ENCODE measurements at places on chromosomes 2 and 18. TPM values are rescaled to one million over a fixed set of nuclear protein-coding genes. Genes with fewer than 3 reads are reported as not detected.

The ANTXR1 gene
- total RNA-seq, result 0.05 TPM

The PLEK gene
- total RNA-seq, result 4.7 TPM

The CACNB4 gene
- total RNA-seq, result 0.29 TPM

GRCh38 chr2:101689114-101689825, 8.2 kb upstream of the MAP4K4 start:
- no peaks in the 10 kb centered on the region for H3K27me3 ChIP-seq
- H3K4me1 ChIP-seq, result peaks cover 15% of the 10 kb centered on the region
- H3K36me3 ChIP-seq, result no peaks in the 10 kb centered on the region

DNA sequence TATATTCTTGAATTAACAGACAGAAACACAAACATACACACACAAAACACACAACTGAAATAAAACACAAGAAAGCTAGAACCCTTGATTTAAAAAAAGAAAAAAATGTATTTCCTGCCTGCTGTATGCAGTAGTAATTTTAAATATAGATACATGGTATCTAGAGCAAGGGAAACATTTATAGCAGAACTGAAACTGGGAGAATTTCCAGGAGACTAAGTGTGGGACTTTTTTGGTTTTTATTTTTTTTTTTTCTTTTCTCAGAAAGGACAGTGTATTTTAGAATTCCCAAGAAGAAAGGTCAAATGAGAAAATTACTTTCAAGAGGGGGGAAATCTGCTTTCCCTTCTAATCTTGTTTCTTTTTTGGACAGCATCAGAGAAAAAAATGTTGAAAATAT, 558.9 kb upstream of the PKDCC start:
- no peaks in the 10 kb centered on the region for H3K27me3 ChIP-seq
- DNase-seq, result no peak
- H3K36me3 ChIP-seq, result no peaks in the 10 kb centered on the region

- H3K27ac ChIP-seq, result no peak overlapping the region
- H3K4me1 ChIP-seq, result no peaks in the 10 kb centered on the region
- no peak for DNase-seq
- no peaks in the 10 kb centered on the region for H3K36me3 ChIP-seq
- peaks cover 2% of the 10 kb centered on the region for H3K27me3 ChIP-seq
- no peak overlapping the region for H3K4me3 ChIP-seq
Observed at GRCh38 chr18:24801001-24801400, 340.6 kb downstream of the HRH4 start.

GRCh38 chr18:3454365-3455089, 4.6 kb downstream of the TGIF1 start:
- peak overlapping the region; percentile 88 for H3K4me3 ChIP-seq
- peak overlapping the region; percentile 90 for H3K27ac ChIP-seq
- peaks cover 22% of the 10 kb centered on the region for H3K36me3 ChIP-seq
- peak; percentile 62 for DNase-seq

DNA sequence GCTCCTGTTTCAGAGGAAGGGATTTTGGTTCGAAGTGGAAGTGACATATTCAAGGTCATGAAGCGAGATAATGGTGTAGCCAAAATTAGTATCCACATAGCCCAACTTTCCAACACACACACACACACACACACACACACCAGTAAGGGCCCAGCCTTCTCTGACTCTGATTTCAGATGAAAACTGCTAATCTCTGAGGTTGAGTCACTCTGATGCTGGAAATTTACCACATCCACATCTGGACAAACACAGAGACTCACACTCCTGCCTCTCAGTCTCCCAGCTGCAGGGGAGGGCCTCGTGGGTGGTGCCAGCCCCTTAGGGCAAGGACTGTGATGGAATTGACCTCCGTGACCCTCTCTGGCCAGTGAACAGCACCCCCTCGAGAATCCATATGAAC, 29.0 kb upstream of the SLC35F6 start:
- peaks cover 7% of the 10 kb centered on the region for H3K27me3 ChIP-seq
- H3K4me3 ChIP-seq, result no peak overlapping the region
- DNase-seq, result no peak
- no peak overlapping the region for H3K27ac ChIP-seq
- H3K4me1 ChIP-seq, result peaks cover under 1% of the 10 kb centered on the region

GRCh38 chr18:26784599-26784998, 80.9 kb downstream of the AQP4 start:
- H3K36me3 ChIP-seq, result no peaks in the 10 kb centered on the region
- H3K4me1 ChIP-seq, result no peaks in the 10 kb centered on the region
- no peak overlapping the region for H3K27ac ChIP-seq
- no peaks in the 10 kb centered on the region for H3K27me3 ChIP-seq
- DNase-seq, result no peak
